ENCODE measurements at places on chromosomes 3 and 15.

DNA sequence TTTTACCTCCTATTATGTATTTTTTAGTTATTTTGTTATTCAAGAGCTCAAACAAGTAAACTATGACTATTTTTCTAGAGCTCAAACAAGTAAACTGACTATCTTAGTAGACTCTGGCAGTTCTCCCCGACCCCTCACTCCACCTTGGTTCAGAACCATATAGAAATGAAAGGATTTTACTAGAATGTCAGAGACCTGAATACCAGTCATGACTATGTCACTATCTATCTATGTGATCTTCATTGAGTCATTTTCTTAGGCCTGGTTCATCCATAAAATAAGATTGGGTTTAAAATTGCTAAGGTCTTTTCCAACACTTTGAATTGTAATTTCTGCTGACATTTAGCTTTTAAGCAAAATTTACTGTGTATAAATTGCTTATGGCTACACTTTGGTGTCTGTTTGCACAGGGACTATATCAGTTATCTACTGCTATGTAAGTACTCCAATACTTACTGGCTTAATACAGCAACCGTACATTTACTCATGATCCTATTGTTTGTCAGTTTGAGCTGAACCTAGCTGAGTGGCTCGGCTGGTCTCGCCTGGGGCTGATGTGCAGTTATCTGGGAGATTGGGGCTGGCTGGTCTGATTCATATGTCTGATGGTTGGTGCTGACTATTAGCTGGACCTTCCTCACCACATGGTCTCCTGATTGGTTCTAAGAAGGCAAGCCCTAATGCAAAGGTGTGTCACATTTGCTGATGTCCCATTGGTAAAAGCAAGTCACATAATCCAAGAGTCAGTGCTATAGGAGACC lies 37.0 kb downstream of the RASA2 start:
- DNase-seq: no peak

- DNase-seq: no peak
These were observed 28.6 kb downstream of the KLHL6 start for GRCh38 chr3:183526838-183527427.

GRCh38 chr3:98761643-98762229 lies 1.4 kb upstream of the ST3GAL6 start:
- DNase-seq: no peak

DNA sequence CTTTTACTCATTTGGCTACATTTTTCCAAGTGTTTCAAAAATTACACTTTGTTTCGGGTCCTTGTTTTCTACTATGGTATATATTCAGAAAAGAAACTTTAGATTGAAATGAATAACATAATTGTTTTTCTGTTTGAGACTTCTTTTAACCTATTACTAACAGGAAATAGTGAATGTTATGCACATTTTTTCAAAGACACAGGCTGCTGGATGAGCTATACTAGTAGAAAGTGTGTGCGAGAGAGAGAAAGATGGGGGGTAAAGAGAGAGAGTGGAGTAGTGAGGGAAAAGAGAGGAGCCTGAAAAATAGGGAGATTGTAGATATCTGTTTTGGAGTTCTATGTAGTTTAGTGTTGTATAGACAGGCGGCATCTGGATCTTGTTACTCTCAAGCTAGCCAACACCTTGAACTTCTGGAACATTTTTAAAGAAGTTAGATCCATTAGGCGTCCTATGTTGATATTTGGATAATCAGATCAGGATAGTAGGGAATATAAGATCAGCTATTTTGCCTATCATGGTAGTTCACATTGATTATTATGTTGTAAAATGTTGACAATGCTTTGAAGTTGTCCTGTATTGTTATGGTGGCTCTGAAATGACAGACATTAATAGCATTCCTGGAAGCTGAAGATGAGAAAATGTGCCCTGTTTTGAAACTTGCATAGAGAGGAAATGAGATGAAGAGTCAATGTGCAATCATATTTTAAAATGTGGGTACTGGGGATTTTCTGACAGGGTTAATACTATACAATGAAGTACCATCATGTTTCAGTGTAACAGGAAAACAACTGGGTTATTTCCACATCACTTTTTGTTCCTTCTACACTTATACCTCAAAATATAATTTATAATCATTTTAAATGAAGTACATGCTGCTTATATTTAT lies 2.6 kb downstream of the RBMS3 start:
- DNase-seq: no peak

DNA sequence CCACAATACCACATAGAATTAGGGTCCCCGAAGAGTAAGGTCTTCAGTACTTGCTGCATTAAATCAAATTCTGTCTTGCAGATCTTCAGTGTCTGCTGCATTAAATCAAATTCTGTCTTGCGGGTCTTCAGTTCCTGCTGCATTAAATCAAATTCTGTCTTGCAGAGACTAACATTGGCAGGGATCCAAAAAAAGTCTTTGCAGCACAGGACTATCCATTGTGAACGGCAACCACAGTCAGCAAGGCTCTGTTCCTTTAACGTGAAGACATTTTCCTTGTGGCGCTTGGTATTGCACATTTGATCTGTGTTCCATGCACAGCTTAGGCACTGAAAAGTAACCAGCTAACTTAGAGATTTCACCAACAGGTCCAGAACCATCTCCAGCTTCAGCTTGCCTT lies 46.8 kb upstream of the POMGNT2 start:
- DNase-seq: no peak

DNA sequence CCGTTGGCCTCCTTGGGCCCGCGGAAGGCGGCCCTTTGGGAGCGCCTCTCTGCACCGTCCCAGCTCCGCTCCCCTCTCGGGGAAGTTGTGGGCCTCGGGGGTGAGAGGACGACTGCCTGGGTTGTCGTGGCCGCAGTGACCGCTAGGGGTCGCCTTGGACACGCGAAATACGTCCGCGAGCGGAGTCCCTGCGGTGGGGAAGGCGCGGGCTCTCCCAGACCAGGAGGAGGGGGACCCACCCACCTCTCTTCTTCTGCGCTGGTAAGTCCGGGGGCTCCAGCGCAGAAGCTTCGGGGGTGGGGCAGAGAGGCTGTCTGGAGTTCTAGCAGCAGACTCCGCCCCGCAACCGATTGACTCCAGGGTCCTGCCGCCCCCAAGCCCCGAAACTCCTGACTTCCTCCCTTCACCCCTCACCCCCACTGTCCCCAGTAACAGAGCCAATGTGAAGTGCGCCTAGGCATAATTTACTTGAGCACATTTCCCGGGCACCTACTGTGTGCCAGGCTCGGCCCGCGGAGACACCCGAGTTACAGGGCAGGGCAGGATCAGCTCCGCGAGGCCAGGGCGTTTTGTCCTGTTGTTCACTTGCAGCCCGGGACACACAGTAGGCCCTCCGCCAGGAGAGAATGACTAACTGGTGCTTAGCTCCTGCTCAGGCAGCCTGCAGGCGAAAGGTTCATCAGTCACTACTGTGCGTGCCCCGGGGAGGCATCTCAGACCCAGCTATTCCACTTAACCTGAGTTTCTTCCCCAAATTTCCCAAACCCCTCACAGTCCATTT lies 32.8 kb downstream of the DNASE1L3 start:
- DNase-seq: peak; percentile 94

GRCh38 chr3:31810991-31811433 lies 170.1 kb downstream of the OSBPL10 start:
- DNase-seq: no peak

GRCh38 chr15:98754657-98755022 lies 106.3 kb downstream of the IGF1R start:
- no peak for DNase-seq

GRCh38 chr3:110526777-110527727 lies 544.6 kb upstream of the NECTIN3 start:
- no peak for DNase-seq

DNA sequence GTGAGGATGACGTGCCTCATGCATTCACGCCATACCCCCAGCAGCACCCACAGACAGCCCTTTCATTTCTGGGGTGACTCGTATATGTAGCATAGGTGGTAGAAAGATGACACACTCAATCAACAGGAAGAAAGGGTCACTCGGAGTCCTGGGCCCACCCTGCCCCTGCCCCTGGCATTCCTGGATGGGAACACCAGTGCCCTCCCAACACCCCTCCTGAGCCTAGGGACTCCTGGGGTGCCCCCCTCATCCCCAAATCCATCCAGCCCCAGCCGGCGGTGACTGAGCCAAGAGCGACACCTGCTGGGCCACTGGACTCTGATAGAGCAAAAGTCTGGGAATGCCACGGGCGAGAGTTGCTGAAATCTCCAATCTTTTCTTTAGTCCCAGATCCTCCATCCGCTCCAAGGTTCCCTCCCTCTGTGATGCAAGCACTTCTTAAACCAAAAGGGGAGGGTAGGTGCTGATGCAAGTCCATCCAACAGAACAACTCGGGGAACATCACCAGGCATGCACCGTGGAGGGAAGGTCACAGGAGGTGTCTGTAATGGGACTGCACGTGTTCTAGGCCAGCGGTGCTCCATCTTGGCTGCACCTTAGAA lies 31.1 kb downstream of the ACAN start:
- no peak for DNase-seq

- DNase-seq: no peak
These were observed 323.4 kb upstream of the GBE1 start for GRCh38 chr3:82084824-82085223.

DNA sequence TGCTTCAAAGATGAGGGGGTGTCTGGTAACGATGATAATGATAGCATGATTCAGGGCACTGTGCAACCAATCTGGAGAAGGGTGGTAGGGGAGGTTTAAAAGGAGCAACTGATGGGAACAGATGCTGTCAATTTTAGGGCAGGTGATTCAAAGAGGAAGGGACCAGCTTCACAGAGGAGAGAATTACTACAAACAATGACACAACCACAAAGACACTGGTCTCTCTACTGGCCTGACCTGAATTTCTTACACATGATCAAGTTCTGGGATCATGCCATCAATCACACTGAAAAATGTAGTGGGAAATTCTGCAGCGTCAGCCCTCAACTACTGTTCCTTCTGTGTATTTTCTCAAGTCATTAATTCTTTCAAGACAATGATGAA lies 2.6 kb upstream of the CDV3 start:
- no peak for DNase-seq

DNA sequence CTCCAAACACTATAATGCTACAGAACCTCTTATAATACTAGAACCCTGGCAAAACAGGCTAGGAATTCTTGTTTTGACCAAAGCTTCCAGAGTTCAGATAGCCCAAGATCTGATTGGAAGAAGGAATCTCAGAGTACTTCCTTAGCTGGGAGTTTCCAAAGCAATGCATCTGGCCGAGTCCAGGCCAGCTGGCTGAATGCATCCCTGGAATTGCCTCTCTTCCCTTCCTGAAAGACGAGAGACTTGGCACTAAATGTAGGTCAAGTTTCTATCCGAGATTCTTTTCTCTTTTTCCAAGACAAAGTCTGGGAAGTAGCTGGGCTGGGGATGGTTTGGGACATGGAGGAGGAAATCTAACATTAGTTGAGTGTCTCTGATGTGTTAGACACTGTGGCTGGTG lies 68.7 kb upstream of the ADPGK start:
- DNase-seq: no peak

- DNase-seq: no peak
These were observed 224.4 kb downstream of the ROBO1 start for GRCh38 chr3:79543218-79543982.

DNA sequence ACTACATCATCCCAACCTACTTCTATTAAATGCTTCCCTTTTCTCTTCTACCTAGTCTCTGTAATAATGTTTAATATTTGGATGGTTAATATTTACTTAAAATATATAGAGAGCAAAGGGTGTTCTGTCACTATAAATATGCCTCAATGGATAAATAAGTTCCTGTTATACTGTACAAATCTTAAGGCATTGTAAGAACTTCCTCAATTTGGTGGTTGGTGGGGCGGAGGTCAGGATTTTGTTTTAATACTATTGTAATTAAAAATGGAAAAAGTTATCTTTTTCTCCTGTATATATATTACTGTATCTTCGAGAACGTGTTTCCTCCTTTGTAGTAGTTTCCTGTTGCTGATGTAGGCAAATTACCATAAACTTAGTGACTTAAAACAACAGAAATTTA lies 41.5 kb downstream of the SPRED1 start:
- DNase-seq: no peak

DNA sequence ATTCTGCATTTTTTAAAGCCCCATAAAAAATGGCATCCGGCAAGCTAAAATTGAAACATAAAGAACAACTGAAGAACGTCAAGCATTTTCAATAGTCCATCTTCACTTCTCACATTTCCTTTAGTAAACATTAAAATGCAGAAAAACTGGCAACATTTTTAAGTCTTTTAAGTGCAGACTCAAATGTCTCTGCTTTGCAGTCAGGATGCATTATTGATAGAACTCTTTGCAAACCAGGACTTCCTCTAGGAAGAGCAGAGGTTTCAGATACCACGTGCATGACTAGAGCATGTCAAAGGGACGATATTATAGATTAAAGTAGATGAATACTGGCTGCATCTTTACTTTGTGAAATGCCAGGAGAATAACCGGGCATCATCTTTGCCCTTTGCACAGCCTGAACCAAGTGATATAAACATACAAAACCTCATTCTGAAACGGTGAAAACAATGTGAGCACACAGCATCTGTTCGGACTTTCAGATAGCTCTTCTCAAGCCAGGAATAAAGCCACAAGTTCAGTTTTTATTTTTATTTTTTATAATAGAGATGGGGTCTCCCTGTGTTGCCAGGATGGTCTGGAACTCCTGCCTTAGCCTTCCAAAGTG lies 65.1 kb downstream of the LDHAL6B start:
- DNase-seq: no peak

DNA sequence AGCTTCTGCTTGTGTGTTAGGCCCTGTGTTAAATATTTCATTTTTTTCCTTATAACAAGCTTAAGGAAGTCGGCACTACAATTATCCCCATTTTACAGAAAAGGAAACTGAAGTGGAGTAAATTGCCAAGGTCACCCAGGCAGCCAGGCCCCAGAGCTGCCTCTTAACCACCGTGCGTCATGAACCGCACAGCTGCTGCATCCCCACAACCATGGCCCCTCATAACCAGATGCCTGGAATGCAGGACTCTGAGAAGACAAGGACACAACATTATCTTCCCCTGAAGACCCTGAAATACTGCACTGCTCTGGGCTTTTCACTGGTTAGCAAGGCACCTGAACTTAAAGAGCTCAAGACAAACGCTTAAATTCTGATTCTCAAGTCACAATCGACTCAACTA lies 14.6 kb downstream of the LRIG1 start:
- no peak for DNase-seq
